GOT3 (cell line): ENCODE measurements at places on chromosomes 13 and 19.

DNA sequence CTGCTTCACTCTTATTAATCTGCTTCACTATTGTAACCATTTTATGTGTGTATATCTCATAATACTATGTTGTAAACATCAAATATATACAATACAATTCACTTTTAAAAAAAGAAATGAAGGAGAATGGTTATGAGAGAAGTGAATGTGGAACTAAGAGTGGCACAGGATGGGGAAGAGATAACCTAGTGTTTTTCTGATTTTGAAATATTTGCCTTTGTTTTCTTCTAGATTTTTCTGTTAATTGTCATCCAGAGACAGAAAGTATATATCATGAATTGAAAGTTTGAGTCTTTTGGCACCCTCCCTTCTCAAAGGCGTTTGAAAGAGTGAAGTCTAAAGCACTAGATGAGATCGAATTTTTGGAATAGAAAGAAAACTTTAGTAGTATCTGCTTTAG is 2.8 kb downstream of the DNAJC3 start:
- no peak for DNase-seq

GRCh38 chr19:14418856-14419105 is 360 bp downstream of the DDX39A start:
- DNase-seq, result no peak

- DNase-seq, result no peak
These were observed 745.3 kb downstream of the GPC5 start for GRCh38 chr13:92143766-92144165.

- no peak for DNase-seq
These were observed 191.5 kb upstream of the RFC3 start for GRCh38 chr13:33626407-33626806.

DNA sequence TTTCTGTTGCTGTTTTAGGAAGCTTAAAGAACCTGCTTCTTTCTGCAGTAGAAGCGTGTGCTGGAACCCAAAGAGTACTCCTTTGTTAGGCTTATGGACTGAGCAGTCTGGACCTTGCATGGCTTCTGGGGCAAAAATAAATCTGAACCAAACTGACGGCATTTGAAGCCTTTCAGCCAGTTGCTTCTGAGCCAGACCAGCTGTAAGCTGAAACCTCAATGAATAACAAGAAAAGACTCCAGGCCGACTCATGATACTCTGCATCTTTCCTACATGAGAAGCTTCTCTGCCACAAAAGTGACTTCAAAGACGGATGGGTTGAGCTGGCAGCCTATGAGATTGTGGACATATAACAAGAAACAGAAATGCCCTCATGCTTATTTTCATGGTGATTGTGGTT is 103.1 kb downstream of the TNFRSF19 start:
- DNase-seq, result no peak

- DNase-seq, result no peak
These were observed 33.6 kb upstream of the LPAR6 start for GRCh38 chr13:48446464-48446863.

DNA sequence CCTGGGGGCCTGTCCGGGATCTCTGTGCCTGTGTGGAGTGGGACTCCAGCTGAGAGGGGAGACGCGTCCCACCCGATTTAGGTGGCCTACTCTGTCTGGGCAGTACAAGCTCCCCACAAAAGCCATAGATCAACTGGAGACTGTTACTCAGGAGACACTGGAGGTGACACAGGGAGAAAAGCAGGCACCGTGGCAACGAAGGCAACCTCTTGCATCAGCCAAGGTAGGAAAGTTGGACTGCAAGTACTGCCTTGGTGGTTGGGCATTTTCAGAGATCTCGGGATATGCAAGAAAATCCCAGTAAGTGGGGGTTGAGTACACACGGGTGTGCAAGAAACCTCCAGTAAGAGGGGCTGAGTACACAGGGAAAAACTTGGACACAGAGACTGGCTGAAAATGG is 1060.0 kb upstream of the MIR17HG start:
- DNase-seq, result no peak

GRCh38 chr13:62320129-62321108 is 904.8 kb upstream of the PCDH20 start:
- no peak for DNase-seq

DNA sequence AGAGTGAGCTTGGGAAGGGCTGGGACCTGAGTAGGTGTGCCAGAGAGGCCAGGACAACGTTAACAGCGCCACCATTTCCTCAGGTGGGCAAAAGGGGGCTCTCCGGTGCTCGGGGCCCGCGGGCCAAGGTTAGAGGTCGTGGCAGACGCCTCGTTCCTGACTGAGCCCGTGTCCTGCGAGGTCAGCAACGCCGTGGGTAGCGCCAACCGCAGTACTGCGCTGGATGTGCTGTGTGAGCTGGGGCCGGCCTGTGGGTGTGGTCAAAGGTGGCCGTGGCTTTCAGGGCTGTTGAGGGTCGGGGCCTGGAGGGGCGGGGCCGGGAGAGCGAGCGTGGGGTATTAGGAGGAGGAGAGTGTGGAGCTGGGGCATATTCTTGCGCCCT is 3.7 kb downstream of the KIRREL2 start:
- no peak for DNase-seq

GRCh38 chr19:56119582-56119978 is 1.5 kb downstream of the ZNF787 start:
- DNase-seq, result no peak

- DNase-seq, result no peak
These were observed 97.3 kb downstream of the SERP2 start for GRCh38 chr13:44470638-44471562.

- no peak for DNase-seq
These were observed 2.3 kb downstream of the PPP1R15A start for GRCh38 chr19:48874303-48875135.

DNA sequence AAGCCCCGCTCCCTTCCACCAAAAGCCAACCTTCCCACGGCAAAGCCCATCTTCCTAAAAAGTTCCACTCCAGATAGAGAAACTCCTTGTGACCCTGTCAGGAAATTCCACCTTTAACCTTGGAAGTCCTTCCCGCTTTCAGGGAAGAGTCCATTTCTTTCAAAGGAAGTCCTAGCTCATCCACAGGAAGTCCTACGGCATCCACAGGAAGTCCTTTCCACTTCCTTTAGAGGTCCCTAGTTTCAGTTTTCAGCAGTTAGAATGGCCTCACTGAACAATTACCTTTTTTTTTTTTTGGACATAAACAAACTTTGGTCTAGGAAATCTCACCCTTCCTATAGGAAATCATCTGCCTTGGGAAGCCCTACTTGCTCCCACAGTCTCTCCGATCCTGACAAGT is 31.7 kb downstream of the TRPM4 start:
- DNase-seq, result no peak

DNA sequence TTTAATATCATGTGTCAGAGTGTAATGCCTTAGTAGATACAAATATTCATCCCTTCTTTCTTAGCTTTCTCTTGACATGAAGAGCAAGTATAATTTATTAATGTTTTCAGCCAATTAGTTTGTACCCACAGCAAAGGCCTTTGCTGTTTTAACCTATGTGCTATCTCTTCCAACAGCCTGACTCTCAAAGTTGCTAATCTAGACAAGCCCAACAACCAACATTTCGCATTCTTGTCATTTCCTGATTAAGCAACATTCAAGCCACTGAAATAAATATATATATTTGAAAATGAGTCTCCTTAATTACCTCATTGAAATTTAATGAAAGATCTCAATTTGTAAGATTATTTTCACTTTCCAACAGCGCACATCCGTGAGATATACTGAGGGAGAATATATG is 18.5 kb downstream of the EPSTI1 start:
- DNase-seq, result no peak

DNA sequence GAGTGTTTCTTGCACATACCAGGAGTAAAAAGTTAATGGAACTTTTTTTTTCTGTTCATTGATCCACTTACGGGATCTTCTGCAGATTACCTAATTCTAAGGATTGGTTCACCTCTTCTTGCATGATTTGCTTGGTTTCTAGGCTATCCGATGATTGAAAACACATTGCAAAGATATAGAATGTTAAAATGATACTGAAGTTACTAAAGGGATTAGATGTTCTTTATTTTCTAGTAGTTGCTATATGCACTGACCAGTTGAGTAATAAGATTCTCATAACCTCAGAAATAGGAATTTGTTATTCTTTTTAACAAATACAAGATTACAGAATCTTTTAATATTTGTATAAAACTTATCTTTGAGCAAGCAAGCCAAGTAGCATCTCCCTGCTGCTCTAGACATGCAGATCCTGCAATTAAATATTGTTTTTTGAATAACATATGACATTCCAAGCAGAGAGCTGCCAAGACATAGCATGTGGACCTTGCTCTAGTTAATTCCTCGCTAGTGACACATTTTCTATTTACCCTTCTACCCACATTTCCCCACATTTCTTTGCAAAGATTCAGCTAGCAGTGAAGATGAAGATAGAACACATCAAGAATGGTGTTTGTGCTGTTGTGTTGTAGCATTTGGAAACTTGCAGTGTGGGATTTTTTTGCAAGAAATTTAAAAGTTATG is 51.7 kb upstream of the RNF113B start:
- DNase-seq, result no peak

GRCh38 chr13:63864171-63864902 is 2448.7 kb upstream of the PCDH20 start:
- no peak for DNase-seq
